PC-9 (cell line): ENCODE measurements at places on chromosomes 2 and 18. TPM values are rescaled to one million over a fixed set of nuclear protein-coding genes. Genes with fewer than 3 reads are reported as not detected.

GRCh38 chr2:24907116-24907515 is 12.9 kb downstream of the ADCY3 start:
- no peak for DNase-seq

DNA sequence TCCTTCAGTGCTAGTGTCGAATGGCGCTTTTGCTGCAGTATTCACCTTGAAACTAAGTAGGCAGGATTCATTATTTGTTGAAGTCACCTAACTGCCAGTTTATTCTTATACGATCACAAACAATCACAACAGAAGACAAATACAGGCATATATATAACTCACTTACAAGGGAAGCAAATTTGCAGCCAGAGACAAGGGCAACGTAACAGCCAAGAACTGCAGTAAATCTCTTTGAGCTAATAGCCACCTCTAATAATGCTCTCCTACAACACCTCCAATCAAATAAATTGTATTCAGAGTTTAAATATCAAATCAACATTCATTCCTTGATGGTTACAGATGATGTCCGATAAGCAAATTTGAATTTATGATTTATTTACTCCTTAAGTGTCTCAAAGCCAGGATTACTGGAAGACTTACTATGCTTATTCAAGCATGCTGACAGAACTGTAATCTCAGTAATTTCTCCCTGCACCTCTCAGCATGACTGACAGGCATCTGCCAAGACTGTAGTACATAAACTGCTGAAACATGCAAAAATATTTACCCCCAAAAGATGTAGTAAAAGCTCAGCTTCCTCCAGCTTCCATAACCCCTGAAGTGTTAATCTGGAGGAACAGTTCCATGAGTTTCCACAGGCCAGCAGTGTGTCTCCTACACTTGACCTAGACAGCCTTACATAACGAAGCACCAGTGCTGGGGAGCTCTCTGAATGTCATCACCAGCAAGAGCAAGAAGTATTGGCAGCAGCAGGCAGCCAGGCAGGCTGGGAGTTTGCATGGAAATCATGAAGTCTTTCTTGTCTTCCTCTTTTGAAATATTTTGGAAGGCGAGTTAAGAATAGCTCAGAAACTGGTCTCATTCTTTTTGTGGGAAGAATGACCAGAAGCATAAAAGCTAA is 20.9 kb upstream of the SCN1A start:
- DNase-seq: no peak

DNA sequence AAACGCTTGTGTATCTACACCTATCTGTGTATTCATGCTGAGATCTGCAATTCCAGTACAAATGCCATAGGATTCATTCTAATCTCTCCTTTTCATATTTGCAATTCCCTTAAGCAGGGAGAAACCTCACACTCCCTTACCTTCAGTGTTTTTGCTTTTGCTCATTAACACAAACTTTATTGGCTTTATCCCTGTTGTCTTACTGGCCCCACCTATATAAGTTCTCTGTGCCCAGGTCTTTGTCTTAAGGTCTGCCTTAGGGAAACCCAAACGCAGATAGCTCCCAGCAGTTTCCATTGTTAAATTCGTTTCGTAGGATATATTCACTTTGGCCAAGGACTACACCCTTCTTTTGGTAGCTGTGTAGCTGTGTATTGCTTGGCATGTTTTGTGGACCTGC is 4.0 kb upstream of the SNORC start:
- DNase-seq: no peak

GRCh38 chr2:137348301-137348700 is 583.0 kb downstream of the THSD7B start:
- no peak for DNase-seq

DNA sequence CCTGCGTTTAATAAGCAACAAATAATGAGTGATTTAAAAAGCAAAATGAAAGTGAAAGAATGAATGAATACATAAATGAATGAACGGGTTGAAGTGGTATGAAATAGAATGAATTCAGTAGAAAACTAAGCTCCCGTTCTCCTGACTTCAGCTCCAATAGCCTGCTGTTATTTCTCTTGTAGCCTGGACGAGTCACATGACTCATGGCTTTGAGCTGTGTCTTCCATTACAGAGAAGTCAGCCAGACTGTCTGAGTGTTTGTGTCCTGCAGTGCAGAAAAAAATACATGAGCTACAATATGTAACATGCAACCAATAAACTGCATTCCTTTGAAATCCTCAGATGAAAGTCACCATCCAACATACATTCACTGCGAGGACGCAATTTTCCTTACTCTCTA is 21.2 kb downstream of the SCG2 start:
- no peak for DNase-seq

DNA sequence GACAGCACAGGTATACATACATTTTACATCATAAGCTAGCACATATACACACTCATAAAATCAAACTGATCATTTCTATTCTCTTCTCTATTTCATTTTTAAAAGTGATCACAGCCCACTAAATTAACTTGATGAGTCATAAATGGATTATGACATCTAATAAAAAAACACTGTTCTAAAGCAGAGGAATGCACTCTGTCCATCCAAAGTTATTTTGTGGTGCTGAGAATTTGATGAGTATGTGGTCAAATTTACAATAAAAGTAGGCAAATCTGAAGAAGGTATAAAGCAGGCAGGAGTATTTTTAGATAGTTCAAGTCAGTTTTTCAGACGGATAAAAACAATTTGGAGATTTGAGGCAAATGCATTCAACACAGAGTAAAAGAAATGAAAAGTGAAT is 104.4 kb downstream of the NOL4 start:
- no peak for DNase-seq

- DNase-seq: no peak
Observed at GRCh38 chr2:224520064-224520463, 65.1 kb downstream of the CUL3 start.

GAD1 gene
- 3.5 and 4.3 TPM in 2 replicates for total RNA-seq

AGXT gene
- total RNA-seq: not detected in 2 replicates

GRCh38 chr2:125169022-125169763 is 1144.1 kb downstream of the CNTNAP5 start:
- no peak for DNase-seq

GRCh38 chr2:3465844-3466481 is 53.4 kb downstream of the ADI1 start:
- DNase-seq: peak; percentile 81

ANKRD30BL gene
- total RNA-seq: not detected in 2 replicates

RASGRP3 gene
- 0.10 and 0.72 TPM in 2 replicates for total RNA-seq

- no peak for DNase-seq
Observed at GRCh38 chr2:79835911-79836310, 323.1 kb downstream of the CTNNA2 start.

GRCh38 chr2:11292464-11293255 is 51.8 kb downstream of the ROCK2 start:
- DNase-seq: no peak

- no peak for DNase-seq
Observed at GRCh38 chr2:192126912-192127311, 67.8 kb downstream of the TMEFF2 start.

DNA sequence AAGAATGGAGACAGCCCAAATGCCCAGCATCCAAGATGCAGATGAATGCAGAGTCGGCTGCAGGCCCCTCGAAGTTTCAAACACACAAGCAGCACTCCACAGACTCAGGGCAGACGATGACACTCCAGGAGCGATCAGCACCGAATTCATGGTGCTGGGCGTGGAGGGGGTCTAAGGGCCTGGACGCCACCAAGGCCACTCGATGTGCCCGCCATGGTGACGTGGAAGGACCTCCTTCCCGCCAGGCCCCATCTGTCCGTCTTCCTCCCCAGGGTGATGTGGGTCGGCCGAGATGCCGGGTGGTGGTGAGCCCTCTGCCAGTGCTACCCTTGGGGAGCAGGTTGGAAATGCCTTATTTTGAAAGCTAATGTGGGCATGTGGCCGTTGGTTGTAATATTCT is 9.4 kb downstream of the KIF1A start:
- DNase-seq: no peak

DNA sequence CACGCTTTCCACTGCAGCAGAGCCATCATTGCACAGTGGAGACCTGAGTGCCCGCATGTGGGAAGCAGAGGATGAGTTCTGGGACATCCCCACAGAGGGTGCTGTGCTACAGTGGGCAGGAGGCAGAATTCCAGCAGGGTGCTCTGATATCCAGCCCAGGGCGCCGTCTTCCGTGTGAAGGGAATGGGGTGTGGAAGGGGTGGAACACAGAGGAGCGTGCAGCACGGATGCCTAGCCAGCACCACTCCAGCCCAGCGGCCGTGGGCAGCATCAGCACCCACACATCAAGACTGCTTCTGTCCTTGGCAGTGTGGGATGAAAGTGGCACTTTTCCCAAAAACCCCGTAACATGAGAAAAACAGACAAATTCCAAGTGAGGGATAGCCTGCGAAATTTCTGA is 134.3 kb downstream of the ZNF236 start:
- DNase-seq: no peak

- no peak for DNase-seq
Observed at GRCh38 chr2:57434441-57434840, 612.2 kb upstream of the VRK2 start.

DSG4 gene
- not detected in 2 replicates for total RNA-seq

DNA sequence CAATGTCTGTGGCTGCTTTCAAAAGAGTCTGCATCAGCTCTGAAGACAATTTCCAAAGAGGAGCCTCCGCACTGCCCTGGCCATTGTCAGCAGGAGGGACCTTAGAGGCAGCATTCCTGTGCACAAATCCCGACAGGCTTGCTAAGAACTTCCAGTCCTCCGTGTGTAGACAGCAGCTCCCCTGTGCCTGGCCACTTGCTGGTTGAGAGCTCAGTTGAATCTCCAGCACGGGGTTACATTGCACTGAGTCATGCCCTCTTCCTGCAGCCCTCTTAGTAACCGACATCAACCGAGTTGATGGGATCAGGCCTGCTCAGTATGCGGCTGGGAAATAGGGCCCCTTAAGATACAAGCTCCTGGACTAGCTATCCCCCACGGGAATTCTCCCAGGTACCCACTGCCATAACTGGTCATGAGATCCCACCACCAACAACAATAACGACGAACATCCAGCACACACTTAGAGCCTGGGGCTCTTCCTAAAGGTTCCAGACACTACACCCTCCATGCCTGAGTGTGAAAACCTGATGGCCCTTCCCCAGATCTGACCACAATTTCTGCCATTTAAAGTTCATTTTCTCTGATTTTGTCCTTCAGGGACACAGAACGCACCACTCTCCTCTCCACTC is 12.0 kb downstream of the ATP6V1B1 start:
- no peak for DNase-seq
